ENCODE measurements at places on chromosomes 4 and X.

- no peak for DNase-seq
Observed at GRCh38 chr4:117478702-117479101, 393.3 kb upstream of the TRAM1L1 start.

DNA sequence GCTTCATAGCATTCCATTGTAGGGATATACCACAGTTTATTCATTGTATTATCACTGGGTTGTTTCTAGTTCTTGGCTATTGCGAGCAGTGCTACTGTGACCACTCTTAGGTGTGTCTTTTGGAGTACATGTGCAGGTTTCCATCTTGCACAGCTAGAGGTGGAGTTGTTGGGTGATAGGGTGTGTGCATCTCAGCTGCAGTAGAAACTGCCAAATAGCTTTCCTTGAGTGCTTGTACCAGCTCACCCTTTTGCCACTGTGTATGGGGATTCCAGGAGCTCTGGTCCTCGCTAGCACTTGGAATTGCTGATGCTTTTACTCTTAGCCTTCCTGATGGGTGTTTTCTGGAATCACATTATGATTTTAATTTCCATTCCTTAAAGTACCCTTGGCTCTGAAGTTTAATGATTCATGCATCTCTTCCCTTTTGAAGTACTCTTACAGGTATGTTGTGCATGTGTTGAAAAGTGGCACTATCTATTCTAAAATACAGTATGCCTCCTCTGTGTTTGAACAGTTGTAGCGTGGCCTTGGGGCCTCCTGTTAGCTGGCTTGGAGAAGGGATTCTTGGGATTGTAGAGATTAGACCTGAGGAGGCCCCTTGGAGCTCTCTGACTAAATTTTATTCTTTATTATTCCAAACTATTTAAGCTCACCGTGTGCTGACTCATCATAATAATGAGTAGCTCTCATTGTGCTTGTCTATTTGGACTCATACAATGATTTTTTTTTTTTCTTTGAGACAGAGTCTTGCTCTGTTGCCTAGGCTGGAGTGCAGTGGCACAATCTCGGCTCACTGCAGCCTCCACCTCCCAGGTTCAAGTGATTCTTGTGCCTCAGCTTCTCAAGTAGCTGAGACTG, 38.4 kb downstream of the HTT start:
- DNase-seq = no peak

GRCh38 chr4:915595-915994, 16.5 kb downstream of the GAK start:
- DNase-seq = no peak

- peak; percentile 85 for DNase-seq
Observed at GRCh38 chr4:48906206-48907173, at the start of gene OCIAD2. Gene OCIAD2 (minus strand): TSS chr4:48906774. CDS start chr4:48904549, 2,225 bp downstream.

GRCh38 chr4:38387348-38387747, 276.7 kb upstream of the KLF3 start:
- peak; percentile 32 for DNase-seq

DNA sequence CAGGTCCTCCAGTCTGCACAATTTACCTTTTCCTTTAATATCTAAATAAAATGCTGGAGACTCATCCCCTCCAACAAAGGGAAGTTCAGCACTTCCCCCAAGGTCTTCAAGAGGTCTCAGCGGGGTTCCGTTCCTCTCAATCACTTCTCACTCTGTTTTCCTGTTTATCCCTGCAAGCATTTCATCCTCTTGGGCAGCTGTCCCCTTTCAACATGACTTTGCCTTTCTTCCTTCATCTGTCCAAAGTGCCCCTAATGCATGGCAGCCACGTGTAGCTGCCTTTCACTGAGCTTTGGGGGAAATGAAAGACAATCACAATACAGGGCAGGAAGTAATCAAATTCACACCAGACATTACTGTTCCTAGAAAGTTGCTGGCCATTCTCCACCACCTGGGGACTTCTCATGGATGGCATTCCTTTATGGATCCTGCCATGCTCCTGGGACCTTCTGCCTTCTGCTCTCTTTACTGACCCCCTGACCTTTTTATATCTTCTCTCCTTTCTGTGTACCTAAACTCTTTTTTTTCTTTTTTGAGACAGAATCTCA, 79.7 kb upstream of the USP9X start:
- DNase-seq = no peak

GRCh38 chrX:56026815-56027214, 205.3 kb upstream of the KLF8 start:
- peak; percentile 30 for DNase-seq

GRCh38 chr4:187903700-187904099, 91.9 kb upstream of the ZFP42 start:
- DNase-seq = no peak

GRCh38 chrX:41050359-41050758, 34.9 kb upstream of the USP9X start:
- no peak for DNase-seq

- no peak for DNase-seq
Observed at GRCh38 chr4:146330392-146330791, 116.1 kb downstream of the REELD1 start.

DNA sequence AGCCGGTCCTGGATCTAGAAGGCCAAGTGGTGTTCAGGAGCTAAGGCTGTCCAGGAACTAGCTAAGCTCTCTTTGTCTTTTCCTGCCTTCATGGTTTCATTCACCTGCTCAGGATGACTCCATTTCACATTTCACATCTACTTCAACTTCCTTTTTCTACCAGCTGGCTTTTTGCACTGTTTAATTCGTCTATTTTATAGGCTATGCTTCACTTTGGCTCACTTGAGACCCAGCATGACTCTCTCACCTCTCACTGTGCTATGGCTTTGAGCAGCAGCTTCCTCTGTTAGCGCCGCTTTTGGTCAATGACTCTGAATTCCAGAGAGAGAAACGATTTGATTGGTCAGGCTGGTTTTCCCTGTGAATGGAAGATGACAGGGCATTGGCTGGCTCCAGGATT, 213.5 kb upstream of the CLNK start:
- DNase-seq = no peak

DNA sequence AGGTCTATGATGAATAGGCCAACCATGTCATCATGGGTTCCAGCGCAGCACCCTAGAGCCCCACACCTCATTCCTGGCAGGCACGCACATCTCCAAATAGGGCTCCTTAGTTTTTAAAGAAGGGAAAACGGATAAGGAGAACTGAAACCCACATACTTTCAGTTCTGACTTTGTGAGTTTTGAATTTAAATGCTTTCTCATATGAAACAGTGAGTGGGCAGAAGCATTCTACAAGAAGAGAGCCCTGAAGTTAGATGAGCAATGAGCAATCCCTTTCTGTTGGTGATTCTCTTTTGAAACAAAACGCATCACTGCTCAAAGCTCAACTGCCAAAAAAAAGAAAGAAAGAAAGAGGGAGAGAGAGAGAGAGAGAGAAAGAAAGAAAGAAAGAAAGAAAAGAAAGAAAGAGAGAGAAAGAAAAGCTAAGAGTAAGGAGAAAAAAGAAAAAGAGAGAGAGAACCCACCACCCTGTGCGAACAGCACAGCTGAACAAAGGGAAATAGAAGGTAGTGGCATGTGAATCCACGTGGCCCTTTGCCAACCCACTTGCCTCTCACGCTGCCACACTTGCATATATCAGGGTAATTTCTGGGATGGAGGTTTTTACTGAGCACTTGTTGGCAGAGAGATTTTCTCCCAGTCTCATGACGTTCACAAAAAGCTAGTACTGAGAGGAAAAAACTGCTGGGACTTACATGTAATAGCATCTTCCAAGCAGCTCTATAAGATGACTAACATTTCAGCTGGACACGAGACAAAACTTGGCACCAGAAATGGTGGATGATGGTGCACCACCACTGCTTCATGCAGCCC, 31.0 kb downstream of the TMSB4X start:
- no peak for DNase-seq

GRCh38 chr4:185265942-185266341, 56.5 kb downstream of the SNX25 start:
- no peak for DNase-seq

DNA sequence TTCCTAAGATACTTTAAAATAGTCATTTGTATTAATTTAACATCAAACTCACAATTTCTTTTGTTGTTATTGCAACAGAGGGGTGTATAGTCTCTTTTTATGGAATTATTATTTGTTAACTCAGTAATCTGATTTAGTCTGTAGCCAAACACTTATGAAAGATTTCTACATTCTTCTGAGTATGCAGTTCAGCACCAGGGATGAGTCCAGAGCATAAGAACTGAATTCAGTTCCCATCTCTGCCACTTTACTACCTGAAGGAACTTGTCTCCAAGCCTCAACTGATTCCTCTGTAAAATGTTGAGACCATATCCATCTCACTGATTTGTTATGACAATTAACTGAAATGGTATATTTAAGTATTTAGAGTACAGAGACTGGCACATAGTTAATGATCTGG, 45.5 kb downstream of the METTL14 start:
- no peak for DNase-seq

- no peak for DNase-seq
Observed at GRCh38 chr4:140971077-140971792, 162.0 kb downstream of the RNF150 start.

DNA sequence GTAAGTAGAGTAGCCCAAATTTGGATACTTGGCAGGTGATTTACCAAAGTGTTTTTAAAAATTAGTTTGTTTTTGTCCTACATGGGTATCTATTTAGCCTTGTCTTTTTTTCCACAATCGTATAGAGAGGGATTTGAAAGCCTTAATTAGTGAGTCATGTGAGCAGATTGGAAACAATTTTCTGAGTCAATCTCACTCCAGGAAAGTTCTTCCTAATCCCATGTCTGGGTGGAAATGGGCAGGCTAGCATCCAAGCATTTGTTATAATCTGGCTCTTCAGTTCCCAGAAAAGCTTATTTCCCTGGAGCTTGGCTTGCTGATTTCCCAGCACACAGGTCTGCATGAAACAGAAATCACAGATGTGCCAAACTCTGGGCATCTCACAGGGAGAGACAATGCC, 426.9 kb upstream of the BOD1L1 start:
- no peak for DNase-seq

GRCh38 chr4:168487282-168488035, 7.2 kb upstream of the DDX60L start:
- no peak for DNase-seq

GRCh38 chr4:42453612-42454011, 56.3 kb downstream of the SHISA3 start:
- DNase-seq = no peak

DNA sequence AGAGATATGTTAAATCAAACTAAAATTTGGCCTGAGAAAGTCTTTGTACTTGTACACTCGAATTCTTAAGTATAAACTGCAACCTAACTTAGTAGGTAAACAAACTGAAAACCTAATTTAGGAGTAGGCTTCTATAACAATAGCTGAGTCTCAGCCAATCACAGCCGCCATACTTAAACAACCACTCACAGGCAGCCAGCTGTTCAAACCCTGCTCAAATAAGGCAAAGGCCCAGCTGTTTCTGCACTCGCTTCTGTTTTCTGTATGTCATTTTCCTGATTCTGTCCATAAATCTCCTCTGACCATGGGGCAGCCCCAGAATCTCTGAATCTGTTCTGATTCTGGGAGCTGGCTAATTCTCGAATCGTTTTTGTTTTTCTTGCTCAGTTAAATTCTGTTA, 7.8 kb upstream of the PLS3 start:
- peak; percentile 9 for DNase-seq

DNA sequence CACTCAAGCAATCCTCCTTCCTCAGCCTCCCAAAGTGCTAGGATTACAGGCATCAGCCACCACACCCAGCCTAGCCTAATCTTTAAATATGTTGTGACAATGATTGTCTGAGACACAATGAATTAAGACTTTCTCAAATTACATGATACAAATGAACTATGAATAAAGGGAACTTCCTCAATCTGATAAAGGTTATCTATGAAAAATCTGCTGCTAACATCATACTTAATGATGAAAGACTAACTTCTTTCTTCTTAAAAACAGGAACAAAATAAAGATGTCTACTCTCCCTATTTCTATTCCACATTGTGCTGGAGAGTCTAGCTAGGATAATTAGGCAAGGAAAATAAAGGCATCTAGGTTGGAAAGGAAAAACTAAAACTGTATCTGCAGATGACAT, 60.0 kb downstream of the PDHA1 start:
- no peak for DNase-seq

- no peak for DNase-seq
Observed at GRCh38 chr4:100936661-100937375, 410.5 kb downstream of the PPP3CA start.

- DNase-seq = no peak
Observed at GRCh38 chrX:44570522-44570921, 27.9 kb upstream of the FUNDC1 start.

- DNase-seq = no peak
Observed at GRCh38 chr4:1945124-1945895, 63.5 kb downstream of the NELFA start.

DNA sequence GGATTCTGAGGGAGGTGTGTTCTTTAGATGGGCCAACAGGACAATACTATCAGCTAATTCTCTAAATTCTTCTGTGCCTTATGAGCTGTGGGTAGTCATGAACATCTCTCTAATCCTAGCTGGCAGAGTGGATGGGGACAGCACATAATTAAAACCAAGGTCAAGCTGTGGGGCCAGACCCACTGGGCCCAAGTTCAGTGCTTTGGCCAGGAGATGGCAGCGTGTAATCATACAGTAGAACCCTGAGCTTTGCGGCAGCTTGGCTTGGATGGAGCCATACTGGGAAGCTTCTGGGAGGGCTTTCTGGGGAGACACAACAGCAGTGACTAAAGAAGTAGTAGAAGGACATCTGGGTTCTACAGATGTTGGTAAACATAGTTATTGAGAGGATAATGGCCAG, 140.3 kb upstream of the CXCL13 start:
- DNase-seq = no peak

DNA sequence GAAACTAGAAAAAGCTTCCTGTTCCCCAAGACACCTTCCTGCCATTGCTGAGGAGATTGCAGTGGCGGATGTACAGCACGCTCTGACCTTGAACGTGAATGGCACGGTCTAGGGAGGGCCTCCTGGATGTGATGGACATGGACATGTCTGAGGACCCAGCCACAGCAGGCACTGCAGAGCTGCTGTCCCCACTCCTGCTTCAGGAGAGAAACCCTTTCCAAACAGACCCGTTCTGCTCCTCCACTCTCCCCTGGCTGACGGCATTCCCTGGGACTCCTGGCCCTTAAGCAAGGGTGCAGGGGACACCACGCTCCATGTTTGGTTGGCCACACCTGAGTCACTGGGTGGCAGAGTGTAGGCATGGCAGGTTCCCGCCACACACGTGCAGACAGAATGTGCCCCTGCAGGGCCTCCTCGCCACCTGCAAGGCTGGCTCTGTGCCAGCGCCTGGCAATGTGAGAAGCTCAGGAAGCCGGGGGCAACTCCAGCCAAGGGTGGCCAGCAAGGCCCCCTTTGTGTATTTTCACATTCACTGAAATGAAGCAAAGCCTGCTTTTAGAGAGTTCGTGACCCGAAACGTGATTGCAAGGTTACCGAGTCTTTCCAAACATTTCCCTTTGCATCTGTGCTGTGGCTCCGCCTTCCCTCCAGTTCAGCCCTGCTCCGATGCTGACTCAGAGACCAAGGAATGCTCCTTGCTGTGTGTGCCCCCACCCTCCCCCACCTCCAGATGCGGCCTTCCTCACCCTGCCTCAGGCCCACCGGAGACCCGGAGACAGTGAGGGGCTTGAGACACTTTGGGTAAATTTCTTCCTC, 46.1 kb downstream of the HTRA3 start:
- DNase-seq = peak; percentile 79

GRCh38 chr4:120691536-120691935, 231.0 kb downstream of the PRDM5 start:
- DNase-seq = no peak
